ENCODE measurements at places on chromosomes 4 and X.

DNA sequence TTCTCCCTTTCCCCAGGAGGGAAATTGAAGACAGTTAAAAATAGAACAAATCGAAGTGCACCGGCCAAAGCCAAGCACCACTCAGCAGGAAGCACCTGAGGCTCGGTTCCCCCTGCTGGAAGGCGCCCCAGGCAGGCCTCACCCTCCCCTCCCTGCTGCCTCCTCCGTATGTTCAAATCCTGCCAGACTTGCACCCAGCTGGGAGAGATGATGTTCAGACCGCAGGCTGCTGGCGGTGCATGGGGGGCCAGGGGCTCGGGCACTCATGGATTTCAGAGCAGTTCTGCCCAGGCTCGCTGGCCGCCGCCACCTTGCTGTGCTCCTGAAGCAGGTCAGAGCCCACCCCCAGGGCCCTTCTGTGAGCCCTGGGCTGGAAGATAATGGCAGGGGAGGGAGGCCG is 91.4 kb downstream of the DCTD start:
- no peak for DNase-seq

- DNase-seq, result no peak
Observed at GRCh38 chrX:153320555-153321184, 897 bp downstream of the PNMA6F start.

- DNase-seq, result no peak
Observed at GRCh38 chr4:155615081-155615887, 51.4 kb upstream of the GUCY1A1 start.

DNA sequence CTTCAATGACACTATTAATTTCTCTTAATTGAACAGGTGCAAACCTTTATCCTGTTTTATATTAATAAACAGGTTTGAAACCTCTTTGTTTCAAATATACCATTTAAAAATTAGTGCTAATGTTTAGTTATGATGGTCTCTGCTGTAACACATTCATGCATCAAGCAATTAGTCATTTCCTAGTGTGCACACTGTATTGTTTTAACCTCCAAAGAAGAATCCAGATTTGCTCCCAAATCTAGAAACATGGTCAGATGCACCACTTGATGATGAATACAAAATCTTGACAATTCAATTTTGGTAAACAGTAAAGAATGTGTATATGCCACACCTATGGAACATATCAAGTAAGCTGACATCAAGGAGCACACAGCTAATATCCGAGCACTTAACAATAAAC is 157.1 kb downstream of the TRIML1 start:
- no peak for DNase-seq

DNA sequence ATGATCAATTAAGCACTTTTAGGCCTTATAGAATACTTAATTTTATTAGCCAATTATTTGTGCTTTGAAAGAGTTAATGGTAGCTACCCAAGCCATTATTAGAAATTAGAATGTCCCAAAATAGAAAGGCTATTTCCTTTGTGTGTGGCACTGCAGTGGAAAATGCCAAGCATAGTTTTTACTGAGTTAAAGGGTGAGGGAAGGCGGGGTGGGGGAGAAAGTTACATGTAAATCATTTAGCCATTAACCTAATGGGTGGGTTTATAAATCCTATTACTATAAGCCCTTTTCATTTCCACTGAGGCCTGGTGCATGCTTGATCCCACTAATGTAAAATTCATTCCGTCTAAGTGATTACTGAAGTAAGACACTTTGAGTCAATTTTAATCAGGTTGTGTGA is 105.8 kb downstream of the POLA1 start:
- no peak for DNase-seq

GRCh38 chr4:73725985-73726384 is 14.4 kb upstream of the CXCL8 start:
- no peak for DNase-seq

GRCh38 chr4:57093845-57094831 is 16.0 kb downstream of the IGFBP7 start:
- DNase-seq, result no peak

DNA sequence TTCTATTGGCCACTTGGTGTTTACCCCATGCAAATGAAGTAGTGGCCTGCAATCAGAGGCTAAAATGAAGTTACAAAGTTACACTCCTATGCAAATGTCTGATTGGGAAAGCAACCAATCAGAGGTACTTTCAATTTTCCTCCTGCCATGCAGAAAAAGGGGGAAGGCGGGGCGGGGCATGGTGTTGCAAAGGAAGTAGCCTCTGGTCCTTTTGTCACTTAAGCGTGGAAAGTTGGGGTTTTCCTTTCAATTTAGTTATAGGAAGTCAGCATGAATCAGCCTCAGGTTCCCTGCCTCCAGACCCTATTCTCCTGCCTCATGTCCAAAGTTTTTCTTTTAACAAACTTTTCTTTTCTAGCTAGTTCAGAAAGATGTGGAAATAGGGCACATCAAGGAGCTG is 69.3 kb downstream of the GPC4 start:
- no peak for DNase-seq

GRCh38 chrX:23888887-23889501 is 18.7 kb downstream of the APOO start:
- DNase-seq, result no peak

DNA sequence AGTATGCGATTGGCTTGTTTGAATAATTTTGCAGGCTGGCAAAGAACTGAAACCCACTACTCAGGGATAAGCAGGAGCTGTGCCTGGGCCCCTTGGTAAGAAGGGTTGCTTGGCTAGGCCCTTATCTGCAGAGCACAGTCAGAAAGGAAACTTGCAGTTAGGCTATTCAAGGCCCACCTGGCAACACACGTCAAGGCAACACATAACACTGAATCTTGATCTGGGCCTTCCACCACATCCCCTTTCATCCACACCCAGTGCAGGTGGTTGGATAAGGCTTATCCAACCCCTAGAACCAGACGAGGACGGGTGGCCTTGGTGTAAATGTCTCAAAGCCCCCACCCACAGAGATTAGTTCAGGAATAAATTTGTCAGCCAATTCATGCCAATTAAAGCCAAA is 72.8 kb upstream of the NEIL3 start:
- DNase-seq, result no peak

DNA sequence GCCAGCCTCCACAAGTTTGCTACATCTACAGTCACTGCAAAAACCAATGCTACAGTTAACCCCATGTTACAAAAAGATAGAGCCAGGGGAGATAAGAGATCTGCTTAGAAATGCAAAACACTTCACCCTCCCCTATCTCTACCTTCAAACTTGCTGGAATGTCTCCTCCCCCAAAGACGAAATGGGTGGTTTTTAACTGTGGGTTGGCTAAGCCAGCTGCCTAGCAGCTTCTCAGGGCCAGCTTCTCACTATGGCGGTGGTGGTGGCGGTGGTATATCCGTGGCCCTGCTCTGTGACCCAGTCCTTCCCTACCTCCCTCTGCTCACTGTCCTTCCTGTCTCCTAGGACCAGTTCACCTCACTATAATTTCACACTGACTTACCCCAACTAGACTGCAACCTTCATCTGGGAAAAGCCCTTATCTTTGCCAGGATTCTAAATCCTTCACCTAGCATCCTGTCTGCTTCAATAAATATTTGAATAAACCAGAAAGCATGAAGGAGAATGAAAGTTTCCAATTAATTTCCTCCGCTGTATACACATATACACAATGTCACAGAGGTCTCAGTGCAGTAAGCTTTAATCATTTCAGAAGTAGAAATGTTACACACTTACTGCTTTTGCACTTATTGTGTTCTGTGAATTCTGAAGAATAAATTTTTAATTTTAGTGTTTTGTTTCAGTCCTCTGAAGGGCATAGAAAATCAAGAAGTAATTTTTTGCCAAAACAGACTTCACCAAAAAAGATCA is 46.3 kb downstream of the SH3KBP1 start:
- peak; percentile 80 for DNase-seq

- DNase-seq, result no peak
Observed at GRCh38 chr4:134276476-134276875, 74.9 kb upstream of the PABPC4L start.

- no peak for DNase-seq
Observed at GRCh38 chr4:5463936-5464650, 244.3 kb downstream of the EVC2 start.

- DNase-seq, result peak; percentile 50
Observed at GRCh38 chr4:145019346-145019745, 78.7 kb downstream of the ANAPC10 start.

DNA sequence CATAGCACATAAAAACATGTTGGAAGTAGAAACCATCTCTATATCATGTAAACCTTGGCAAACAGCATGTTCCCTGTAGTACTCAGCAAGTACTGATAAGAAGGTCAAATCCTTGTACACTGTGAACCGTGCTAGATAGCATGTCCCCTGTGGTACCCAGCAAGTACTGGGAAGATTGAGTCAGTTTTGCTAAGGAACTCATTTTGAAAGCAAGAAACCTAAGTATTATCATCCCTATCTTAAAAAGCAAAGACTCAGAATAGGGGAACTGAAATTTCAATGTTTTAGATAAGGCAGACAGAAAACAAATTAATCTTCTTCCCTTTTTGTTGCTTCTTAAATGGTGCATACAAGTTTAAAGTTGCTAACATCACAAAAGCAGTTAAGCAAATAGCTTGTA is 180.2 kb downstream of the RBM46 start:
- no peak for DNase-seq

GRCh38 chrX:128464116-128464515 is 411.9 kb upstream of the ACTRT1 start:
- DNase-seq, result no peak

DNA sequence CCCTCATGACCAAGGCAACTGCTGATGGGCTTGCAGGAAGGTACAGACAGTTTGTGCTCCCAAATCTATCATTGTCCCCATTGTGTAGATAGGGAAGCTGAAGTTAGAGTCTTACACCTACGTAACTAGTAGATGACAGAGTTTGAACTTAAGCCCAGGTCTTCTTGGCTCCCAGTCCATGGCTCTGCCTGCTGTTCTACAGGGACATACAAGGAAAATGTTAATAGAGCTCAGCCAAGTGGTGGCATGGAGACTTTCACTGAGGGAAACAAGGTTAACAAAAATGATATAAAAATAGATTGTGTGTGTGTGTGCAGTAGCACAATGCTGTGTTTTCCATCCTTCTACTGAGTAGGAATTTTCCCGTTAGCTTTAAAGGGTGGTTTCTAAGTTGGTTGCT is 936.5 kb downstream of the RPA4 start:
- DNase-seq, result no peak

- no peak for DNase-seq
Observed at GRCh38 chr4:17544205-17544604, 29.2 kb downstream of the CLRN2 start.

DNA sequence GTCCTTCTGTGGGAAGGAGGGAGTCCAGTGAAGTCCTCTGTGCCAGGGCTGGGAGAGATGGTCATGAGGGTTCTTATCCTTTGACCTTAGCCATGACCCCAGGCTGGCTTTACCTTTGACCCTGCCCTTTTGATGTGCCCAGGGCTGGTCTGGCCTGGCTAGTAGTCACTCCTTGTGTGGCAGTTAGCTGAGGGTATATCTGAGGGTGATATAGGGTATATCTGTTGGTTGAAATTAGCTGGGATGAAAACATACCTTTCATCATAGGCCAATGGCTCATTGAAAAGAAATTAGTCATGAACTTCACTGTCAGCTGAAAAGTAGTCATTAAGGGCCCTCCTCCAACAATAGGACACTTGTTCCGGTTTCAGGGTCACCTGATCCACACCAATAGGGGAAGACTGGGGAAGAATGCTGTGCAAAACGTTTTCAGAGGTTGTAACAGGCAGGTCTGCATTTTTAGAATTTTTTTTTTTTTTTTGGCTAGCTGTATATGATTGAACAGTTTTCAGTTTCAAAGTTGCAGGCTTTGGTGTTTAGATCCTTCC is 74.6 kb upstream of the STOX2 start:
- DNase-seq, result no peak

DNA sequence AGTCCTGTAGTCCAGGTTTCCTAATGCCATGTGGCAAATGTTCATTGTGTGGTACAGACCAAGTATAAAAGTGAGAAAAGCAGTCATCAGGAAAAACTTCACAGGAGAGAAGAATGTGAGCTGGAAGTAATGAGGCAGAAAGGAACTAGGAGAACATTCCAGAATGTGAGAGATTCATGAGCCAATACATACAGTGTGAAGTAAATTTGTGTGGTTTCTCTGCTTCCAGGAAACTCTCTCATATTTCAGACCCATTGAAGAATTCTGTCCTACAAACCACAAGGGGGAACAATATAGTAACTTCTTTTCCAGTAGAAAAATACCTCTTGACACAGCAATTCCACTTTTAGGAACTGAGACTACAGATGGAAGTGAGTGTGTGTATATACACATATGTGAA is 136.5 kb downstream of the RNF150 start:
- no peak for DNase-seq

- DNase-seq, result no peak
Observed at GRCh38 chr4:143399113-143399949, 62.7 kb downstream of the GAB1 start.

DNA sequence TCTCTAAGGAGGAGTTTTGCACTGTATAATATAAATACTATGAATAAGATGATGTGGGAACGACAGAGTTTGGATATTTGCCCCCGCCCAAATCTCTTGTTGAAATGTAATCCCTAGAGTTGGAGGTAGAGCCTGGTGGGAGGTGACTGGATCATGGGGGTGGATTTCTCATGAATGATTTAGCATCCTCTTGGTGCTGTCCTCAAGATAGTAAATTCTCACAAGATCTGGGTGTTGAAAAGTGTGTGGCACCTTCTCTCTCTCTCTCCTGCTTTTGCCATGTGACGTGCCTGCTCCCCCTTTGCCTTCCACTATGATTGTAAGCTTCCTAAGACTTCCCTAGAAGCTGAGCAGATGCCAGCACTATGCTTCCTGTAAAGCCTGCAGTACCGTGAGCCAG is 241.6 kb upstream of the ETNPPL start:
- no peak for DNase-seq

- no peak for DNase-seq
Observed at GRCh38 chr4:84968925-84969324, 2.4 kb upstream of the WDFY3 start.

- peak; percentile 1 for DNase-seq
Observed at GRCh38 chrX:19912-20571, 261.1 kb upstream of the PLCXD1 start.

All from T-helper 1 cell (primary cell).